ENCODE measurements at places on chromosomes 4 and X.

DNA sequence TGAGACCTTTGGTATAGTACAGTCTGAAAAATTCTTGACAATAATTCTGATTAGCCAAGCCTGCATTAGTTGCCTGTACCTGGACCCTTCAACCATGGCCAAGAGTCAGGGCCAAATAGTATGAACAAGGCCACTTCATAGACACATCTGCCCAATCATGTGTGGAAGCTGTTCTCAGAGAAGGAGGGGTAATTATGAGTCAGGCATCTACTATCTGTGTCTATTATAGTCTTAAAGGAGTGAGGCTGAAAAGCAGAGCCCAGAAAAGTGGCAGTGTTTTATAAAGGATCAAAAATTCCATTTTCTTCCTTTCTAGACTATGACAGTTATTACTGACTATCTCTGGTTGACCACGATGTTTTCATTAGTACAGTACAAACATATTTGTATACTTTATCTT, 5.0 kb upstream of the ADGRL3 start:
- no peak for ATAC-seq

DNA sequence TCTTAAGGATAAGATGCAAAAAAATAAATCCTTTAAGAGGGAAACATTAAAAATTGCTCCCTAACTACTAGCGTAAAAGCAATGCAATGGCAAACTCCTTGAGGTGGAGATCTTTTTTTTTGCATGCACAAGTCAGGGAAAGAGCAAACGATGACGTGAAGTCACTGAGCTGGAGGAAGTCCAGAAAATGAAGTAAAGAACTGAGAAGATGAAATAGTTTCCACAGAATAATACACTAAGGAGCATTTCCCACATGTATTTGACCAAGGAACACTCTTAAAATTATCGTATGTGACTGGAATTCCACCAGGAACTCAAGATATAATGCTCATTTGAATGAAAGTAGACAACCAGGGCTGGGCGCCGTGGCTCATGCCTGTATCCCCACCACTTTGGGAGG, 21.0 kb upstream of the DOCK11 start:
- ATAC-seq = no peak

DNA sequence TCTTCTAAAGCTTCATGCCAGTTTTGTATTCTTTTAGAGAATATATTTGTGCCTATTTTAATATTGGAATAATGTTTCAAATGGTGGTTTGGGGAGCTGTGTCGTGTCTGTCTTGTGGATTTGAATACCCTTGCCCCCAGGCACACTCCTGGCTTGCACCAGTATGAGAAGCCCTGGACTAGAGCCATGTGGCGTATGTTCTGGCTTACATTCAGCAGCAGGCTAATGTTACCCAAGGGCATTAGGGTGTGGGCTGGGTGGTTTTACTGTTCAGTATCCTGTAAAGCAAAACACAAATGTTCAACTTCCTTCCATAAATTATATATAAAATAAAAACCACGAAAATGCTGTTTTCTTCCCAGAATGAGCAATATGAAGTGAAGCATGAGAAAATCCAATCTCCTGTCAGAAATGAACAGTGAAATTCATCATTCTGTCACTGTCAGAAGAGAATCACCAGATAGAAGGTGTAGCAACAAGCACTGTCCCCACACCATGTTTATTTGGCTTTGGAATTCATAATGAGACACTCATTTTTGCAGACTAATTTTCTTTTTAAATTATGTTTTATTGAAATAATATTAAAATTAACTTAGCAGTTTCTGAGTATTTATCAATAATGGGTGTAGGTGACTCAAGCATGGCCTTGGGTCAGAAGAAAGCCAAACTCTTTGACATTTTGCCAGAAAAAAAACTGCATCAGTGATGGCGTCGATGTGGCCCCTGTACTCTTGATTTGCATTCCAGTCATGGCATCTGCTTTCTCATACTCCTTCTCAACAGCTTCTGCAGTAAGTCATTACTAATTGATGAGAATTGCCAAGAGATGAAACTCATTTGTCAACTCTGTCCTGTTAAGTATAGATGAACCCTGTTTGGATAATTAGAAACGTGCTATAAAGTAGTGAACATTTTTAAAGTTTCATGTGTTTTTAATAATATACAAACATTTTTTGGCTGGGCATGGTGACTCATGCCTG, 43.8 kb downstream of the WWC2 start:
- ATAC-seq = peak; percentile 79

GRCh38 chrX:75291611-75292010, 17.7 kb downstream of the UPRT start:
- ATAC-seq = no peak

DNA sequence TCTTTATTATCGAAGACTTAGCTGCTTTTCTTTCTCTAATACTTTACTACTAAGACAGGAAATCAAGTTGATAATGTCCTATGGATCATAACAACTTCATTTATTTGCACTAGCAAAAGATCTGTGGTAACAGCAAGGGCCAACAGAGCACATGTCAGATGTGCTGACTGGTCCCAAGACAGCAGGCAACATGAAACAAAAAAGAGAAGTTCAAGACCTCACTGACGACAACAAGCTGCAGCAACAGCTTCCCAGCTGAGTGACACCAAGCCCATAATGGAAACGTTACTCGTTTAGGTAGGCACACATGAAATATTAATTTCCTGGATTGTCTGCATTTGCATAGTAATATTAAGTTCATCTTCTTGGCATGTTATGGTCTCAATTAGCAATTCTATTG, 126.9 kb downstream of the UNC5C start:
- ATAC-seq = no peak

GRCh38 chr4:24956763-24957162, 43.9 kb upstream of the CCDC149 start:
- no peak for ATAC-seq

DNA sequence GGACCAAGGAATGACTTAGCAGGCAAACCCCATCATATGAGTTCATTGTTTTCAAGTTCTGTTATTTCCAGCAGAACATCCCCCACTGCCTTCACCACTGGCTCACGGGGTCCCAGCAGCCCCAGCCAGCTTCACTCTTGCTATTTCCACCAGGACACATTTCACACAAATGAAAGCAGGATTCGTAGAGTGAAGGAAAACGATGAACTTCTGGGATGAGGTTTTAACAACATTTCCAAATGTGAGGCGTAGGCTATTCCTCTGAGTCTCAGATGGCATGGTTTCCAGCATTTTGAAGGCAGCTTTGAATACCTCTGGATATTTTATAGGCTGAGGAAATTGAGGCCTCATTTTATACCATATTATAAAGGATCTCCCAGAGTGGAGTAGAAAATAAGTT, 32.9 kb upstream of the EGFL6 start:
- ATAC-seq = no peak

DNA sequence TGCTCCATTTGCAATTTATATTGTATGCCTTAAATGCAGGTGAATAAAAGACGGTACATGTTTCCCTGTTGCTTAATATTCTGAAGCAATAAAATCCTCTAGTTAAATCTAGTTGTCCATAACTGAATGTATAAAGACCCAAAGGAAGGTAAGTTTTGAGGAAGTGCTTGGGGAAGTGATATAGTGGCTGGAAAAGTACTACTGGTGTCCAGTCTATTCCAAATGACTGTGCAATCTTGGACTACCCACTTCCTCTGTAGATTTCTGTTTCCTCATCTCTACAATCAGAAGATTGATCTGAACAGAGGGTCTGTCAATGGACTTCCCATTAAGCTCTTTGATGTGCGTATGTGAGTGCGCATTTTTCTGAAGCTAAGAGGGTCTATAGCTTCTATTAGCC, 17.0 kb downstream of the SNCA start:
- no peak for ATAC-seq

- no peak for ATAC-seq
Observed at GRCh38 chrX:149491812-149492211, 13.3 kb downstream of the IDS start.

GRCh38 chr4:2615821-2616220, 79.4 kb downstream of the FAM193A start:
- no peak for ATAC-seq

GRCh38 chr4:5709207-5709575, 832 bp upstream of the EVC2 start:
- ATAC-seq = no peak

DNA sequence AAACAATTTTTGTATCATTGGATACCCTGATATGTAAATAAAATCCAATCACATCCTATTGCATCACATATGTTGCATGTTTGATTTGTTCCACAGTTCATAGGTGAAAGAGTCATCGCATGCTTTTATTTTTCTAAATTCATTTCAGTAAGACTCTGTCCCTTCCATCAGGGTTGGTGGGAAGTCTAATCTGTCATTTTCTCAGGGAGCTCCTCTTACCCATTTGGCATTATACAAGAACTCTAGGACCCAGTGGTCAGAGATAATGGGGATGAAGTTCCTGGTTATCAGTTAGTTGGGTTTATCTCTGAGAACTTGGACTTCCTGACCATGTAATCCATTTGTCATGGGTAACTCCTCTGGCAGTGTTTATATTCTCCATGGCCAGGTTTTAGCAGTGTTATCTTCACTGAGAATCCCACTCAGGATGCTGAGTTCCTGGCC, 227.1 kb upstream of the JADE1 start:
- ATAC-seq = no peak

DNA sequence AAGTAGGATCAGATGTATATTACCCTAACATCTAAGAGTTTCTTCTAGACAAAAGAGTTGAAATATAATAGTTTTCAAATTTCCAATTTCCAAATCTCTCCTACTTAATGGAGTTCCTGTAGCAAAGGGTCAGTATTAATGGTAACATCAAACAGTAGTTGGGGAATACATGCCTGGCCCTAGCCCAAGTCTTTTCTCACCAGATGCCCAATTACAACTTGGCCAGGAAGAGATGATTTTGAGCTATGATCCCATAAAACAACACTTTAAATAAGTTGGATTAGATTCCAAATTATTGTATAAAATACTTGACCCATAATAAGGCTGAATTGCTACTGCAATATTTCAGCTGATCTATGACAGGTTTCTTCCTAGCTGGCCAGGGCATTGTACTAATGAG, 59.9 kb downstream of the MBNL3 start:
- no peak for ATAC-seq

- ATAC-seq = no peak
Observed at GRCh38 chr4:109810552-109811387, 4.8 kb upstream of the GAR1 start.

GRCh38 chrX:4741024-4741423, 1027.6 kb upstream of the PRKX start:
- no peak for ATAC-seq

DNA sequence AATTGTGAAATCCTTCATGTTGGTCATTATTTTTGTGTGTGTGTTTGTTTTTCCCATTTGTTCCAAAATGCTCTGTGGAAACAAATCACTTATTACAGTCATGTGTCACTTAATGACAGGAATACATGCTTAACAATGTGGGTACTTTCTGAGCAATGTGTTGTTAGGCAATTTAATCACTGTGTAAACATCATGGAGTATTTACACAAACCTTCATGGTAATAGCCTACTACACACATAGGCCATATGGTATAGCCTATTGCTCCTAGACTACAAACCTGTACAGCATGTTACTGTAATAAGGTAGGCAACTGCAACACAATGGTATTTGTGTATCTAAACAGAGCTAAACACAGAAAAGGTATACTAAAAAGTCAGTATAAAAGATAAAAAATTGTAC, 388.9 kb upstream of the PPP1R2C start:
- ATAC-seq = no peak

GRCh38 chr4:68360231-68360968, 10.5 kb upstream of the YTHDC1 start:
- ATAC-seq = no peak

DNA sequence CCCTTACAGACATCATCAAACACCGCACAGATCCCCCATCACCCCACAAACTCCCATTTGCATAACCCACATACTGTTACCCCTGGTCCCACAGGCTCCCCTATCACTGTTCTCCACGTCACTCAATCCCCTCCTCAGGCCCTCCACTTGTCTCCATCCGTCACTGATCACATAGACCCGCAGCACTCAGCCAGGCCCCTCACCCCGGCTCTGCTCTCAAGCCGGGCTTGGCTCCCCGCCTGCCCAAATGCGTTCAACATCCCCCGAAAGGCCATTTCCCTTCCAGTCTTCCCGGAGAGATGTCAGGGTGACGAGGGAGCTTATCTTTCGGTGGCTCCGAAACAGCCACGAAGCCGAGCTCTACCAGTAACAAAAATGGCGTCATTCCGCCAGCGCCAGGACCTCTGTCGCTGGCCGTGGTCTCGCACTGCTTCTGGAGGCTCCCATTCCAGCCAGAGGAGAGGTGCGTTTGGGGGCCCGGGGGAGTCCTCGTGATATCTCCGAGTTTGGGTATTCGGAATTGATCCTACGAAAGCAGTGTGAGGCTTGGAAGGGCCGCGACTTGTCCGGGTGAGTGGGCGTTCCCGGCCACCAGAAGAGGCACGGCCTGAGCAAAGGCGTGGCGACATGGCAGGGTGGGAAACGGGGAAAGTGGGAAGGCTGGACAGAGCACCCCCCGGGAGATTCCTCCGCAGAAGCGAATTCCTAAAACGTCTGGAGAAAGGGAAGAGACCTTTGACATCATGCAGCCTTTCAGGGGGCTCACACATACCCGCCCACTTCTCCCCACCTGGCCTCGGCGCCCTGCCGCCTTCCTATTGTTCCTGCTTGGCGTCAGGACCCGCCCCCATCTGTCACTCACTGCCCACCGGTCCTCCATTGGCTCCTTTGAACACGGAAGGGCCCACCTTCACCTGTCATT, at the start of gene ZNF630:
ZNF630 (minus strand) TSS at position 577 of the 922 bp plus-strand sequence. CDS start 4,754 bp downstream, outside the sequence.
- peak; percentile 31 for ATAC-seq

- ATAC-seq = peak; percentile 49
Observed at GRCh38 chr4:39464886-39465501, 6.1 kb downstream of the LIAS start.

DNA sequence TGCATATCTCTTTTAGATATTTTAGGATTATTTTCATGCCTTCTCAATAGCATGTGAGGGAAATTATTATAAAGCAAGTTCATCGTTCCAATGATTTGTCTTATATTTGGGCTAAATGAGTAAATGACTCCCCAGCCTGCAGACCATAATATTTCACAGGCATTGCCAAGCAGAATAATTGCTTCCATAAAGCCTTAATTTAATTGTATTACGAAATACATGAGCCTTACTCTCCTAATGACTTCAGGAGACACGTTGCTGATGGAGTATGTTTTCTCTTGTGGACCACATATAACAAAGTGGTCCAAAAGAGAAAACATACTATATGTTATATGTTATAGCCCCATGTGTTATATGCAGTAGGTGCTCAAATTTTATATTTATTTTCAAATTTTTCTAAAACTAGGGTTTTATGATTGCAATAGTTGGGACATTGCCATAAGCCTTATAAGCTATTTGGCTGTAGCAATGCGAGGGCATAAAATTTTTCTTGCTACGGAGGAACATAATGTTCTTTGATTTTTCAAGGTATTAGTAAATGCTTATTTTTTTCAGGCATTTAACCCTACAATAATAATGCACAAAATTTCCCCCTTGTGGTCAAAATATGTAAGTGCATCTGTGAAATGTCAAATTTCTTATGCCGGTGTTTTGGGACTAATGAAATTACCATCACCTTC, 26.2 kb upstream of the TMPRSS11D start:
- no peak for ATAC-seq

GRCh38 chrX:48966796-48967579, 4.7 kb downstream of the KCND1 start:
- no peak for ATAC-seq

All from motor neuron (in vitro differentiated cells).